ENCODE measurements at places on chromosomes 1 and 21. TPM values are rescaled to one million over a fixed set of nuclear protein-coding genes. Genes with fewer than 3 reads are reported as not detected.

DNA sequence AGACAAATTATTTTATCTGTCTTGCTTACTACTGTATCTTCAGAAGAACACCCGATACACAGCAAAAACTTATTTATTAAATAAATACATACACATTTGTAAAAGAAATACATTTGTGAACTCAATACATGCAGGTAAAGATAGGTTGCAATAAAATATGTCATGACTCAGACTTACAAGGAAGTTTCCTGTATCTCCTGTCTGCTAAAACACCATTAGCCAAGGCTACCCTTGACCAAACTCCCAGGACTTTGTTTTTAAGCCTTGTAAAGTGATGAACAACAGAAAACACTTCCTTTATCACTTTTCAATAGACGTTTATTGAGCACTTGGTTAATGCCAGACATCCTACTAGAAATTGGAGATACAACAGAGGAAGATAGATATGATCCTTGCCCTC lies 56.5 kb upstream of the HSD17B7 start:
- H3K4me1 ChIP-seq: peaks cover 23% of the 10 kb centered on the region
- no peak for DNase-seq
- H3K4me3 ChIP-seq: no peak overlapping the region

GRCh38 chr1:41423511-41424191 lies 60.8 kb downstream of the EDN2 start:
- H3K36me3 ChIP-seq: no peaks in the 10 kb centered on the region
- H3K4me3 ChIP-seq: no peak overlapping the region
- H3K27ac ChIP-seq: no peak overlapping the region
- peak; percentile 55 for DNase-seq
- H3K27me3 ChIP-seq: no peaks in the 10 kb centered on the region

DNA sequence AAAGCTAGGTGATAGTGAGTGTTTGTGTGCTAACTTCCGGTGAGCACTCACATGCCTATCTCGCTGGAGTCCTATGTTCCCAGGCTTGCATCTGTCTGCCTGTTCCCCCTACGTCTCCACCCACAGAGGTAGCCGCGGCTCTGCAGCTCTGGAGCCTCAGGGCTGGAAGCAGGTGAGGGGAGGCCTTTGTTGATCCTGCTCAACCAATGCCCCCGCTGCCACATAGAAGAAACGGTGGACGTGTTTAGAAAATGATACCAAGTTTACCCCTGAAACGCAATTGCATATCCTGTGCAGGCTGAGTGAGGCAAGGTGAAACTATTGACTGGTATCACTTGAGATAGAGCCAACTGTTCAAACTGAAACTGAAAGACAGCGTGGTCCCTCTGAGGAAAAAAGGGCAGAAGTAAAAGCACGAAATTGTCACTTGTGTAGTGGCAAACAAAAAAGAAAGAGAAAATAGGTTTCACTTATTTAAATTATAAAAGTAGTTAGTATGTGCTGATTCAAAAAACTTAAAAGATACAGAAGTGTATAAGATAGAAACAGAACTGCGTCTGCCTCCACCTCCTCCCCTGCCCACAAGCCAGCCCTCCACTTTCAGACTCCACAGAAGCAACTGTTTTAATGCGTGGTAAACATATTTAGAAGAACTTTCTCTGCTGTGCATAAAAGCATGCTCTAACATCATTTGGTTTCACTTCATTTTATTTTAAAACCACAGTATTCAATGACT lies 38.6 kb upstream of the ETS2 start:
- DNase-seq: no peak
- H3K4me1 ChIP-seq: no peaks in the 10 kb centered on the region
- no peak overlapping the region for H3K4me3 ChIP-seq
- H3K27ac ChIP-seq: no peak overlapping the region

- H3K4me3 ChIP-seq: no peak overlapping the region
- H3K36me3 ChIP-seq: no peaks in the 10 kb centered on the region
- DNase-seq: no peak
- H3K27ac ChIP-seq: no peak overlapping the region
- no peaks in the 10 kb centered on the region for H3K27me3 ChIP-seq
Measured at GRCh38 chr21:25890001-25890400, 155.2 kb downstream of the GABPA start.

DNA sequence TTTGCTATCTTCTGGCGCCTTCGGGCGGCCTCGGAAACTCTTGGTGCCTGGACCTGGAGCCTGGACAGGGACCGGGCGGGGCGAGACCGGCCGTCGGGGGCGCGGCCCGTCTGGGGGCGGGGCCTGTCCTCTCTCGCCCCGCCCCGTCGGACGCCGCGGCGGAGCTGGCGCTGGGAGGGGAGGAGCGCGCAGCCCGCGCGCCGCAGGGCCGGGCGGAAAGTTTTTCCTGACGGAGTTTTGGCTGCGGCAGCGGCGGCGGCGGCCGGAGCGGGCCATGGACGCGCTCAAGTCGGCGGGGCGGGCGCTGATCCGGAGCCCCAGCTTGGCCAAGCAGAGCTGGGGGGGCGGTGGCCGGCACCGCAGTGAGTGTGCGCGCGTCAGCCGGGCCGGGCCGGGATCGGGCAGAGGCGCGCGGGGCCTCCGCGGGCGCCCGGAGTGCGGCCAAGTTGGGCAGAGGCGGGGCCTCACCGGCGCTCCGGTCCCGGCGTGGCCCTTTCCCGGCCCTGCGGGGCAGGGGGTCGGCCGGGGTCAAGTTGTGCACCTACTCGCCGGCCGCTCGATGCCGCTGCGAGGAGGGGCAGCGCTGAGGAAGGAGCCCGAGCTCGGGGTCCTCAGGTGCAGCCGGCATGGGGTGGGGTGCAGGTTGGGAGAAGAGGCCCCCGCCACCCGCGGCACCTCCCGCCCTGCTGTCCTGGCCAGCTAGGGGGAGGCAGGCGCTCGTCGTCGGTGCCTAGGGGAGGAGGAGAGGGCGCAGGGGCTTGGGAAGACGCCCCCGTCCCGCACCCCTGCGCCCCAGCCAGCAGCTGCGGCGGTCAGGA lies at the start of gene LDLRAP1:
TSS of gene LDLRAP1 (plus strand) at position 182 of the 818 bp plus-strand sequence. CDS start at position 275, 93 bp downstream.
- H3K4me1 ChIP-seq: no peaks in the 10 kb centered on the region
- H3K27me3 ChIP-seq: no peaks in the 10 kb centered on the region
- no peaks in the 10 kb centered on the region for H3K36me3 ChIP-seq
- peak within 1 kb of the TSS; percentile 58 for H3K4me3 ChIP-seq
- H3K27ac ChIP-seq: peak within 1 kb of the TSS; percentile 90
- peak; percentile 82 for DNase-seq

EFCAB14 gene
- 108 TPM for total RNA-seq

MMP23B gene
- total RNA-seq: 15.5 TPM

Measured in aorta (tissue), 5 donors.